ENCODE measurements at places on chromosomes 4 and X. TPM values are rescaled to one million over a fixed set of nuclear protein-coding genes. Genes with fewer than 3 reads are reported as not detected.

Gene KDR
- total RNA-seq: 5.4 TPM

Gene XAGE1A
- total RNA-seq: not detected

Gene FAM149A
- total RNA-seq: 4.3 TPM

Gene NXF2B
- total RNA-seq: not detected

Gene ZFYVE28
- 21.3 TPM for total RNA-seq

Gene TMEM47
- total RNA-seq: 11.6 TPM

Gene IL9R
- total RNA-seq: 0.38 TPM

Gene CT55
- total RNA-seq: not detected

Gene MID1IP1
- total RNA-seq: 57.1 TPM

Gene PCDH11X
- total RNA-seq: 1.7 TPM

Gene CAPN6
- total RNA-seq: 0.64 TPM

Gene CFP
- total RNA-seq: 1.1 TPM
